ENCODE measurements at places on chromosomes 3 and 15.
A peak's percentile ranks its signal among the peaks of the same experiment; 100 is the strongest.

- no peak for DNase-seq
Observed at GRCh38 chr3:13143381-13144004, 70.3 kb upstream of the IQSEC1 start.

DNA sequence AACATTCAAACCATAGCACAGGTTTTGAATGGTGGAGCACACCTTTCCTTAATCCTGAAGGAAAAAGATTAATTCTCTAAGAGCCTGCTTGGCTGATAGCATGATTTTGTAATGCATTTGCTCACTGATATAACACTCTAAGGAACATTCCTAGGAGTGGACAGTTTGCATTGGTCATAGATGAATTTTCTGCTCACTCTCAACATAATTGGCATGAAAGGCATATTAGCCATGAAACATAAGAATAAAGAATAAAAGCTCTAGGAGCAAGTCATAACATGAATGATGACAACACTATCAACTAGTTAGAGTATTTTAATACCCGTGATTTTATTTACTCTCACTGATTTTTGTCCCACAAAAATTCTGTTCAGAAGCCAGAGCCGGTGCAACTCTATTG is 34.3 kb upstream of the LRTM1 start:
- DNase-seq = no peak

DNA sequence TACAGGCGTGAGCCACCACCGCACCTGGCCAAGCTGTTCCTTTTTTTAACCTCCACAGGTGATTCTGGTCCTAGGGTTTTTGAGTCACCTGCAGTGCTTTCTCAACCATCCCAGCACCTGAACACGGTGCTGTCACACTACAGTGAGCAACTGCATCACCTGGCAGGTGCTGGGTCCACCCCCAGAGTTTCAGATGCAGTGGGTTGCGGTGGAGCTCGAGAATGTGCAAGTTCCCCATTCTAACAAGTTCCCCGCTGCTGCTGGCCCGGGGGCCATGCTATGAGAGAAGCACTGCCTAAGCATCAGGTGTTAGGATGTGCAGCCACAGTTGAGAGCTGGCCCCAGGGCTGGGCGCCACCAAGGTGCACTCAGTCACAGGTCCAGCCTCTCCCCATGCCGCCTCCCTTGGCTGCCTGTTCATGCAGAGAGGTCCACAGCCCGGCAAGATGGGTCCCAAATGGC is 18.0 kb downstream of the ISG20 start:
- DNase-seq = peak; percentile 41

GRCh38 chr3:141465221-141465620 is 21.6 kb upstream of the RASA2 start:
- no peak for DNase-seq

DNA sequence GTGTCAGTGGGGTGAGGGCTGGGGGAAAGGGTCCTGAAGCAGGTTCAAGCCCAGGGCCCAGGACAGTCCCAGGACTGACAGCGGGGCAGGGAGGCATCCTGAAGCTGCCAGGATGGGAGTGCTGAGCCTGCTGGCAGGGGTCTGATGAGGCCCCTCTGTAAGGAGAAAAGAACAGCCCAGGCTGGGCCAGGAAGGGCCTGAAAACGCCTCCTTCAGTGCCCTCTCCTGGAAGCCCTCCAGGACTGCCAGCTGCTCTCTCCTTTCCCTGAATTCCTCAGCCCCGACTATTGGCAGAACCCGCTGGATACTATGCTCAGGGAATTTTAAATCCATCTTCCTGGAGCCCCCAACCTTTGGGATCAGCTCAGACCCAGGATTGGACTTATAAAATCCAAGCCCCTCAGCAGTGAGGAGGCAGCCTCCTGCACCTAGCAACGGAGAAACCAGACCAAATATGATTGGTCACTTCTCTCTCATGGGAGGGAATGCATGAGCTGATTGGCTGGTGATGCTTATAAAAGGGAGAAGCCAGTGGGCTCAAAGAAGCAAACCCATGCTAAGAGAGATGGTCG is 203.5 kb upstream of the LINGO1 start:
- no peak for DNase-seq

All from stomach (tissue), 19 donors.